ENCODE measurements at places on chromosomes 16 and 17.

GRCh38 chr16:168424-168823, 2.6 kb downstream of the HBM start:
- DNase-seq = no peak

- DNase-seq = no peak
Observed at GRCh38 chr16:21156767-21157467, 1.6 kb upstream of the LDAF1 start.

DNA sequence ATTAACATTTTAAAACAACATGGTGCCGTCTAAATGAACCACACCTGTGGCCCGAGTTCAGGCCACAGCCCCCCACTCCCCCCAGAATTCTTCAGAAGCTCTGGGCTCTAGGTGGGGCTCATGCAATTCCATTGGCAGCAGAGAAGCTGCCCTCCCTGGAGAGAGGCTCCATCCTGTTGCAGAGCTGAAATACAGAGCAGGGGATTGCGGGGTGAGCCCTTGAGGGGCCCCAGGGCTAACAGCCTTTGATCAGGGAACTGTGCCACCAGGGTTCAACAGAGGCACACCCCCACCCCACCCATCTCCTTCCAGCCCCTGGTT, 69.3 kb downstream of the ABR start:
- no peak for DNase-seq

GRCh38 chr17:10657148-10657547, at the start of gene MYH3:
TSS of gene MYH3 (minus strand) at chr17:10657309. CDS start at chr17:10655064, 2,245 bp downstream.
- no peak for DNase-seq

- DNase-seq = no peak
Observed at GRCh38 chr16:82993926-82994325, 367.2 kb downstream of the CDH13 start.

GRCh38 chr16:28529124-28529523, 9.7 kb downstream of the NUPR1 start:
- DNase-seq = no peak

GRCh38 chr17:40576113-40576740, 11.0 kb upstream of the CCR7 start:
- DNase-seq = no peak

DNA sequence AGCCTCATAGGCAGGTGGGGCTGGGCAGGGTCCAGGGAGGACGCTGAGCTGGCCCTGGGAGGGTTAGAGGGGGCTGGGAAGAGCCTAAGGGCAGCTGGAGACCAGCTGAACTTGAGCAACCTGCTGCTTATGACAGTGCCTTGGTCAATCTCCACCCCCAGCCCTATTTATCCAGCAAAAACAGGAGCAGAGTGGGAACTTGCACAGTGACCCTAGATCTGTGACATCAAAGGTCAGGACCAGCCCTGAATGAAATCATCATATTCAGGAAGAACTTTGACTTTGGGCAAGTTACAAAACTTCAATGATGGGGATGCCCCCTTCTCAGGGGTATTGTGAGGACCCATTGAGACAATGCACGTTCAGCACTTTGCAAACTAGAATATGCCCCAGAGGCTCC, 9.4 kb downstream of the CD300LF start:
- no peak for DNase-seq

- DNase-seq = no peak
Observed at GRCh38 chr17:82544431-82545070, 25.0 kb downstream of the FOXK2 start.

DNA sequence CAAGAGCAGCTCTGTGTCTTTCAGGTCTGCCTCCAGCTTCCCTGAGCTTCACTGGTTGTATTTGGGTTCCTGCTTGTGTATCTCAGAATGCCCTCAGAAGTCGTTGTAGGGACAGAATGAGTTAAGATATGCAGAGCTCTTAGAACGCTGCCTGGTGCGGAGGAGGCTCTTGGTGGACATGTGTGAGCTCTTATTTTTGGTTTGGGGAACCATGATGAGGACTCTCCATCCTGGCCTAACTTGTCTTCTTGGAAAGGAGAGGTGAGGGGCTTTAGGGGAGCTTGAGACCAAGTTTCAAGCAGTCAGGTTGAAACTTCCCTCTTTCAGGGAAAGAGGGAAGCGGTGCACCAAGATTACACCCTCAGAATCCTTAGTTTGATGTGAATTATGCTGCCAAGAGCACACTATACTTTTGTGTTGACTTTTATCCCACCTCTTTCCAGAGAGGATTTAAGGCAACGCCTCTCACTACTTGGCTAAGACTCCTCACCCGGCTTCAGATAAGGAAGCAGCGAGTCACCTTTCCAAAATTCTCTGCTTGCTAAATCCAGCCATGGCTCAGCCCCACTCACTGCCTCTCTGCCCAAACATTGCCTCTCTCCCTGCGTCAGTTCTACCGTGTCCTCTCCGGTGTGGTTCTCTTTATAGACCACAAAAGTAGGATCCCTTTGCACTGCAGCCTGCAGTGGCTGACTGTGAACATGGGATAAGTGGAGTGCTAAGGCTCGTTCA, 12.7 kb downstream of the CDK5RAP3 start:
- no peak for DNase-seq

GRCh38 chr16:29876594-29877249, 13.7 kb upstream of the CDIPT start:
- DNase-seq = no peak

- DNase-seq = no peak
Observed at GRCh38 chr17:55053855-55054254, 85.3 kb downstream of the STXBP4 start.

DNA sequence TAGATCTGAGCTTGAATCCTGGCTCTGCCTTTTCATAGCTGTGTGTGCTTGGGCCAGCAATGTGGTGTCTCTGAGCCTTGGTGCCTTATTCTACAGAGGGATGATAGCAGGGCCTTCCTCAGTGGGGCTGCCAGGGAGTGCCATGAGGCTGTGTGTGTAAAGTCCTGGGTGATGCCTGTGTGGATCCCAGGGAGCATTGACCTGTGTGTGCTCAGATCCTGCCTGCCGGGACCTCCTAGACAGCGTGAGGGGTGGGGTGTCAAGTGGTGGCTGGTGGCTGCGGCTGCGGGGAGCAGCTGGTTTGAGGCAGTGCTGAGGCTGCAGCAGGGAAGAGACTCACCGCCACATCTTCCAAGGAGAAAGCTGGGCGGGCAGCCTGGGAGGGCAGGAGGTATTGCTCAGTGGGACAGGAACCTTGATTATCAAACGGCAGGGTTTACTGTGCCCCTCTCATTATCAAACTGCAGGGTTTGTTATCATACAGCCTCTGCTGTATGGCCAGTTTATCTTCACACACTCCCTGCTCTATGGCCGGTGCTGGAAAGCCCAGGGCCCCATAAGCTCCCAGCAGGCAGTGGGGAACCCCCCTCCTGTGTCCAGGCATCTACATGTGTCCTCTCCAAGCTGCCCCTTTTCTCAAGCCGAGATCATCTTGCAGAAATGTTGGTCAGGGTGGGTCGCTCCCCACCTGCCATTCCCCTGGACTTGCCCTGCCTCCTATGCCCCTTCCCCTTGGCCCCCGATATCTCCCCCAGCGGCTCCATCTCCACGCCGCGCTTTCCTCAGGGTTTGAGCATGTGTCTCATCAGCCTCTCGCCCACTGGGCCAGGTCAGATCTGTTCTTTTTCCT, 3.1 kb upstream of the ADCY7 start:
- DNase-seq = no peak

DNA sequence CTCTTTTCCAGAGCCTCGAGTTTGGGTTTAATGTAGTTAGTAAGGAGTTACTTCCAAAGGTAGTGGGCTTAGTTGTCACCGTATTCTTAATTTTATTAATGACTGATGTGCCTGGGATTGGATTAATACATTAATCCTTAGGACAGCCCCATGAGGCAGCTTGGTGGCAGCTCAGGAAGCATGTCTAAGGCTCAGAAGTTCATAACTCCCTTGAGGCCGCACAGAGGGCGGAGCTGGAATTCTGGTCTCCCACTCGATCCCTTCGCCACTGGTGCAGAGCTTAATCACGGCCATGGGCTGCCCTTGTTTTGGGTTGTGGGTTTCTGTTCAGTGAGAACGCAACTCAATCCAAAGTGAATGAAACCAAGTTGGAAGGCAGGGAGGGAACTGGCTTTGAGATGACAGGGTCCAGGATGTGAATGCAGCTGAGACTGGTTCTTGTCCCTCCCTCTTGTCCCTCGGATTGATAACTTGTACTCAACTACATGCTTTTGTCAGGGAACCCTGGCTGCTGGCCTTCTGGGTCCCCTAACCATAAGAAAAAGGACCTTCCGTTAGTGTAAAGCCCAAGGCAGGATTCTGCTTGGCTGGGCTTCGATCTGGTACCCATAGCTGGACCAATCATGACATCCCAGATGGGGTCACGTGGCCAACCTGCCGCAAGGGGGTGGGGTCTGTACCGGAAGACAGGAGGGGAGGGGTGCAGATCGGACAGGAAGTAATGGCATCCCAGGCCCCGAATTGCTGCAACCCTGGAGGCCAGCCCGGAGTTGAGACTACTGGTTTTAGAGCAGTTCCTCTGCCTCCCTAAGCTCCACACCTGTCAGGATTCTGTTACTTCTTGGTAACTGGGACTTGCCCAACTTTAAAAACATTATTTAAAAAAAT, 45.4 kb downstream of the SNX20 start:
- DNase-seq = no peak

Data from right renal cortex interstitium (tissue), 3 donors.